ENCODE measurements at places on chromosomes 2 and 18. TPM values are rescaled to one million over a fixed set of nuclear protein-coding genes. Genes with fewer than 3 reads are reported as not detected.

The REG3G gene
- not detected for total RNA-seq

The ACTR3 gene
- 151 TPM for total RNA-seq

The ZBTB7C gene
- 8.6 TPM for total RNA-seq

The SMCHD1 gene
- 349 TPM for total RNA-seq

The NCKAP1 gene
- 297 TPM for total RNA-seq

The RAX gene
- total RNA-seq: not detected

The SIX3 gene
- total RNA-seq: not detected

The BMP10 gene
- total RNA-seq: not detected

The SCN1A gene
- total RNA-seq: 0.32 TPM

The STPG4 gene
- total RNA-seq: not detected

The LRRTM4 gene
- total RNA-seq: 13.9 TPM

The STK17B gene
- 37.3 TPM for total RNA-seq

The ALMS1 gene
- total RNA-seq: 65.1 TPM

The SPOPL gene
- total RNA-seq: 49.2 TPM

The UGT1A6 gene
- total RNA-seq: 17.6 TPM

The ELOA2 gene
- not detected for total RNA-seq

The PAIP2B gene
- total RNA-seq: 7.6 TPM

The IL1RN gene
- total RNA-seq: 6.7 TPM

The ZNF532 gene
- 105 TPM for total RNA-seq

The TFPI gene
- 177 TPM for total RNA-seq

The VAPA gene
- total RNA-seq: 278 TPM

The UGT1A3 gene
- 1.2 TPM for total RNA-seq

The ANO7 gene
- total RNA-seq: 0.58 TPM

The REG1B gene
- total RNA-seq: not detected

The TCF23 gene
- total RNA-seq: 0.85 TPM

The B3GNT7 gene
- total RNA-seq: 1.3 TPM

The NPAS2 gene
- 11.8 TPM for total RNA-seq

The CDK15 gene
- 3.7 TPM for total RNA-seq

The RAB6C gene
- 0.11 TPM for total RNA-seq

The HAAO gene
- total RNA-seq: 10.6 TPM

The DOK6 gene
- total RNA-seq: 22.6 TPM

The ATOH8 gene
- total RNA-seq: 18.3 TPM

The LRPPRC gene
- total RNA-seq: 87.6 TPM

The WNT10A gene
- total RNA-seq: 1.9 TPM

The MEP1B gene
- 0.11 TPM for total RNA-seq

The SPDYA gene
- total RNA-seq: 7.1 TPM

The TMEM247 gene
- total RNA-seq: not detected

Data from urinary bladder (tissue), 4 donors.